Left ventricle myocardium superior (tissue), 1 donor: ENCODE measurements at places on chromosomes 4 and X.

- DNase-seq: no peak
These were observed 513.8 kb upstream of the FAM241A start for GRCh38 chr4:111631215-111631999.

GRCh38 chrX:100680756-100681155 is 36.8 kb downstream of the SRPX2 start:
- no peak for DNase-seq

DNA sequence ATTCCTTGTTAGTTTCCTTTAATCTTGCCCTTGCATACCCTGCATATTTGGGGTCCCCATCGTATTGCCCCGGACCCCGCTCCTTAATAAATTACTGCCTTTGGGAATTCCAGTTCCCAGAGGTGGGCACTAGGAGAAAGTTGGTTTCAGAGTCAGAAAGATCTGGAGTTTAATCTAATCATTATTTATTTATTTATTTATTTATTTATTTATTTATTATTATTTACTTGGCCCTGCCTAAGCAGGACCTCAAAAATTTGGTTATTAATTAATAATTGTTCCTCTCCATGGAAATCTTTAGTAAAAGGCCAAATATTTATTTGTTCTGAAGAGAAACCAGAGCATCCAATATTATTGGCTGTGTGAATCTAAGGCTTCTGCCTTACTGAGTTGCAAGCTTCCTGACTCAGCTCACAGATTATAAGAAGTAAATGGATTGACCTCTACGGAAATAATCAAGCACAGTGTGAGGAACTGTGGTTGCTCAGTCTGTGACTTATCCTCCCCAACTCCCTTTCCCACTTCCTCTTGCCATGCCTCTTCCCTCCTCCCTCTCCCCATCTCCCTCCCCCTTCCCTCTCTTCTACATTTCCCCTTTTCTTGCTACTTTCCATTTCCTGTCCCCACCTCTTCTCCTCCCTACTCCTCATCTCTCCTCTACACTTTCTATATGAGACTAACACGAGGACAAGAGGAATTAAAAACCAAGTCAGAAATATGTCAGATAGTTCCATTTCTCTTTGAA is 61.5 kb upstream of the AP1S2 start:
- no peak for DNase-seq

DNA sequence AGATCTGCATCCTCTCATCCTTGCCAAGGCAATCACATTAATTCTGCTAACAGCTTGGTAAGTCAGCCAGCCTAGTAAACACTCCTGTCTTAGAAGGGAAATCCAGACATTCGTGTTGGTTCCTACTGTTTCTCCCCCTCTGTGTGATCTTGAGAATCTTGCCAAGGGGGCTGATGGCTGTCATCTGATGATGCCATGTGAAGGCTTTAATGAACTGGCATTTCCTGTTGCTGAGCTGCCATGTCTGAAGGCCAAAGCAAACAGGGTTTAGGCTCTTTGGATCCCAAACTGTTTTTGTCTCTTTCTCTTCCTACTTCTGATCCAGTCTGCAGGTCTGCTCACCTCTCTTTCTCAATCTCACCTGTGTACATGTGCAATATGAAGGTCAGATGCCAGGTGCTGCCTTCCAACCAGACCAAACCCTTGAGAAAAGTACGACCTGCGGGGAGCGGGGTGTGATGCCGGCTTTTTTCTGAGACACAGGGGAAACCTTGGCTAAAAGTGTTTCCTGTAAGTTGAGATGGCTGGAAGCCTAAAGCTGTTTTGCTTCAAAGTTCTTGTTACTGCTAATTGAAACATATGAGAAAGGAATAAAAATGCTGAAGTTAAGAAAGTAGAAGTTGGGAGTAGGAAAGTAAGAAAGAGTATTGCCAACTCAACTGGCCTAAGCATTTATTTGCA is 532.9 kb downstream of the ANKRD50 start:
- no peak for DNase-seq
